NCI-H1417 treated with DMSO at 0.1 percent for 48 hours (cell line): ENCODE measurements at places on chromosomes 5 and 9.

DNA sequence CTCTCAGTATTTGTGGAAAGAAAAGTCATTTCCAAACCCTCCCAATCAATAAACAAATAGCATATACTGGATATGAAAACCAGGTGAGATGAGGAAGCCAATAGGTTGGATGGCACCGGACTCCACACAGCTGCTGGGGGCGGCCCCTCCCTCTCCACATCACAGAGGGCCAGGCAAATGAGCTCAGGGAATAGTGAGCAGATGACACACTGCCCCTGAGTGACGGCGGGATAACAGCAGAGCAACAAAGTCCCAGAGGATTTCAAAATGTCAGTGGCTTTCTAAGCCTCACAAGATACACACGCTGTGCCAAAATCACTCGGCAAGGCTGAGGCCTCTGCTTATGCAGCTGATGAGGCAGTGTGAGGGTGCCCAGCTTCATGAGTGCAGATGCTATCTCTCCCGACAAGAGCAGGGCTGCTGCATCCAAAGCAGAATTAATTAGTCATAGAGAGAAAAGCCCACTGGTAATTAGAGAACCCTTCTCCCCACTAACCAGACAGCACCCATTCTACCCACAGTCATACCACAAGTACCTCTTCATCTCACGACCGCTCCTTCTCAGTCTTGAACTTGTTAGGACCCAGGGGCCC lies 235.0 kb upstream of the NFIL3 start:
- no peak for DNase-seq

DNA sequence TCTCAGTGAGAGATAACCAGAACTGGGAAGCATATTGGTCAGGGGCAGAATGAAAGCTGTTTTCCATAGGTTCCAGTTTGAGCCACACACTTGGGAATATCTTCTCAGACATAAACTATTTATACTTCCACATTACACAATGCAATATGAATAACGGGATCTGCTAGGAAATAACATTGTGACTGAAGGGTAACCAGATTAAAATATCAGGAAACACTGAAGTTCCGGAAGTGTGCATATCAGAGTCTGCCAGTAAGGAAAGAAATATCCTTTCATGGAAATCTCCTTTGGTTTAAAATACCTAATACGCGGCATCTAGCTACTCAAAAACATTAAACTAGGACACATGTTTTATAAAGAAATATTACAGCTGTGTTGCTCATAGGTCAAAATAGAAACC lies 56.3 kb downstream of the ST8SIA4 start:
- DNase-seq: no peak

DNA sequence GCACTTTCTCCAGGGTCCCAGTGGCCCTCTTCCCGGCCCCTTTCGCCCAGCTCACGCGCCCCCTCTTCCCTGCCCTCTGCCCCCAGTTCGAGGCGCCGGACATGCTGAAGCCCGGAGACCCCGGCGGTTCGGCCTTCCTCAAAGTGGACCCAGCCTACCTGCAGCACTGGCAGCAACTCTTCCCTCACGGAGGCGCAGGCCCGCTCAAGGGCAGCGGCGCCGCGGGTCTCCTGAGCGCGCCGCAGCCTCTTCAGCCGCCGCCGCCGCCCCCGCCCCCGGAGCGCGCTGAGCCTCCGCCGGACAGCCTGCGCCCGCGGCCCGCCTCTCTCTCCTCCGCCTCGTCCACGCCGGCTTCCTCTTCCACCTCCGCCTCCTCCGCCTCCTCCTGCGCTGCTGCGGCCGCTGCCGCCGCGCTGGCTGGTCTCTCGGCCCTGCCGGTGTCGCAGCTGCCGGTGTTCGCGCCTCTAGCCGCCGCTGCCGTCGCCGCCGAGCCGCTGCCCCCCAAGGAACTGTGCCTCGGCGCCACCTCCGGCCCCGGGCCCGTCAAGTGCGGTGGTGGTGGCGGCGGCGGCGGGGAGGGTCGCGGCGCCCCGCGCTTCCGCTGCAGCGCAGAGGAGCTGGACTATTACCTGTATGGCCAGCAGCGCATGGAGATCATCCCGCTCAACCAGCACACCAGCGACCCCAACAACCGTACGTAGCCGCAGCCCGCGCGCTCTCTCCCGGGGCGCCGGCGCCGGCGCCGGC lies 1.0 kb downstream of the PRDM6 start:
- DNase-seq: no peak

- DNase-seq: no peak
These were observed 221.4 kb downstream of the MAPKAP1 start for GRCh38 chr9:125485471-125486151.

DNA sequence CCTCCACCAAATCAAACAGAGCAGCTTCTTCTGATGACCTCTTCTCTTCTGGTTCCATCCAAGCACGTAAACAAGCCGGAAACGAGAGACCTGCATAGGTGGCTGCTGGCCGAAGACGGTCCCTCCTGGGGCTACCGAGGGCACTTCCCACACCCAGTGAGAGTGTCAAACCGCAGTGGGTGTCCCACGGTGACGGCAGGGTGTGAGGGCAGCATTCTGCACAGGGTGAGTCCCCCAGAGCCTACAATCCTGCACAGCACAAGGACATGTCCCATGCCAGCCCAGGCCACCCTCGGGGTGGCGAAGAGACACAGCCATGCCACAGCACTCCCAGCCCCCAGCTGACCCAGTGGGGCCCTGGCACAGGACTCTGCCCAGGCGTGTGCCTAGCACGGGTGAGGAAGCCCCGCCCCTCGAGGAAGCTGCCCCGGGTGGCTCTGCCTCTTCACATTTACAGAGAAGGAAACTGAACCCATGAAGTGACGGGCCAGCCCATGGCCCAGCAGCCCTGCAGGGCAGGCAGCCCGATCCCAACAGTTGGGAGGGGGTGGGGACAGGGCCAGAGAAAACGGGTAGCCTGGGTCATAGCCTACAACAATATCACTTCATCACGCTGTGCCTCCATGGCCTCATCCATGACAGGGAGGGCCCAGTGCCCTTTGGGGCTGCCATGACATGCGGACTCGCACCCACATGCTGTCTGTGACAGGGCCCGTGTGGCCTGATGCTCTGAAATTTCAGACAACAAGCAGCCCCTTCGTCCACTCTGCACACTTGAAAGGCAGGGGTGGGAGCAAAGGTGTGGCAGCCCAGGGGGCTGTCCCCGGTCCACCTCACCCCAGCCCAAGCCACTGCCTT lies 43.2 kb downstream of the SEMA4D start:
- no peak for DNase-seq

DNA sequence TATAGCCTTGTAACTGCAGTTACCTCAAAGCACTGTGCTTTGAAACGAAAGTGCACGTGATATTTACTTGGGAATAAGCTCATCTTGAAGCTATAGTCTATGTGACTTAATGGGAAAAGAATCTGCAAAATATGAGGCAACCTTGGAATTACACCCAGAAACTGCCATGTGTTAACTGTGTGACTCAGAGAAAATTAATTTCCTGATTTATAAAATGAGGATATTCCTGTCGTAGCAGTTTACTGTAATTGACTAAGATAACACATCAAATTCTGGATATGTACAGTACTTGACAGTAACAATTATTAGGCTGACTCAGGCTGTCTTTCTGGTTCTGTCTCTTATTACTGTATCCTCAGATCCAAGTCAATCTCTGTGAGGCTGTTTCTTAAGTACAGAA lies 1079.9 kb upstream of the ACO1 start:
- DNase-seq: no peak

GRCh38 chr9:95989297-95989696 lies 113.8 kb downstream of the ERCC6L2 start:
- no peak for DNase-seq

DNA sequence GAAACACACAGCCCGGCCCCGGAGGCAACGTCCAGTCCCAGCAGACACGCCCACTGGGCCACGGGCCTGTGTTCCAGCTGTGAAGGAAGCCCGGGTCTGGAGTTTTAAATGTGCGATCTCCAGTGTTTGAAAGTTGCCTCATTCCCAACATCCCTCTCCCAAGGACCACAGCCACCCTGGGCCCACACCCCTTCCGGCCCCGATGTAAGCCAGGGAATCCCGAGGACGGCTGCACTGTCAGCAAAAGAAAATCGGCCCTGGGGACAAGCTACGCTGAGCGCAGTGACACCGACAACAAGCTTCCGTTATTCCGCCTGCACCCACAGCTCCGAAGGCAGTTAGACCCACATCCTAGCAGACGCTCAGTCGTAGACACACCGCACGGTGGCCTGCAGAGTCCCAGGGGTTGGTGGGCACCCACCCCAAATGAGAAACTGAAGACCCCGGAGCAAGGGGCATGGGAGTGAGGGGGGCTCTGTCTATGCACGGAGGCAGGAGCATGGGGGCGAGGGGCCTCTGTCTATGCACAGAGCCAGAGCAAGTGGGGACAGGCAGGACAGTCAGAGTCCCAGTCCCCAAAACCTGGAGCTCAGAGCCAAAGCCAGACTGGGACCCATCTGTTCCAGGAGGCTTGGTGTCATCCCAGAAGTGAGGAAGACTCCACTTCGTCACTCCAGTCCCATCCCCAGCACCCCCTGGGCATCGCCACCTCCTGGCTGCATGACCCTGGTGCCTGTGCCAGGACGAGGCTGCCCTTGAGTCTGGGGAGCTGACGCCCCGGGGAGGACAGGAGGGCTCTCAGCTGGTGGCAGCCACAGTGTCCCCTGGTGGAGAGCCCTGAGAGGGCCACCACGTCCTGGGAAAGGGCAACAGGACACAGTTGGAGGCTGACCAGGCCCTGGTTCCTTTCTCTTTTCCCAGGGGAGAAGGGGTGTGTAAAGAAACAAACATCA lies 23.4 kb downstream of the GLT6D1 start:
- DNase-seq: no peak

- no peak for DNase-seq
These were observed 114.3 kb downstream of the STARD4 start for GRCh38 chr5:111398013-111398412.

DNA sequence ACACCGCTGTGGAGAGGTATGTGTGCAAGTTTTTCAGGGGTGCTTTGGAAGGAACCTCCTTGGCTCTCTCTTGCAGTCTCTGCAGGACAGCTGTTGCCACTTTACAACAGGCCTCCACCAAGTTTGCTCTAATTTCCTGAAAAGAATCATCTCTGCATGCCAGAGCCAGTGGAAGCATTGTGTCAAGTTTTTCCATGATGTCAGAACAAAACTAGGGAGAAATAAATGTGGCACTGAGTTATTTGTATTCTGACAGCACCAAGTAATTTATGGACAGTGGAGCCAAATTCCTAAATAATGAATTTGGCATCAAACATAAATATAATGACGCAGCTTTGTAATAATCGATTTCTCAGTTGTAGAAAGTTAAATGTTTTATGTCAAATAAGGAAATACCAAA lies 146.9 kb downstream of the KIAA0825 start:
- DNase-seq: no peak

DNA sequence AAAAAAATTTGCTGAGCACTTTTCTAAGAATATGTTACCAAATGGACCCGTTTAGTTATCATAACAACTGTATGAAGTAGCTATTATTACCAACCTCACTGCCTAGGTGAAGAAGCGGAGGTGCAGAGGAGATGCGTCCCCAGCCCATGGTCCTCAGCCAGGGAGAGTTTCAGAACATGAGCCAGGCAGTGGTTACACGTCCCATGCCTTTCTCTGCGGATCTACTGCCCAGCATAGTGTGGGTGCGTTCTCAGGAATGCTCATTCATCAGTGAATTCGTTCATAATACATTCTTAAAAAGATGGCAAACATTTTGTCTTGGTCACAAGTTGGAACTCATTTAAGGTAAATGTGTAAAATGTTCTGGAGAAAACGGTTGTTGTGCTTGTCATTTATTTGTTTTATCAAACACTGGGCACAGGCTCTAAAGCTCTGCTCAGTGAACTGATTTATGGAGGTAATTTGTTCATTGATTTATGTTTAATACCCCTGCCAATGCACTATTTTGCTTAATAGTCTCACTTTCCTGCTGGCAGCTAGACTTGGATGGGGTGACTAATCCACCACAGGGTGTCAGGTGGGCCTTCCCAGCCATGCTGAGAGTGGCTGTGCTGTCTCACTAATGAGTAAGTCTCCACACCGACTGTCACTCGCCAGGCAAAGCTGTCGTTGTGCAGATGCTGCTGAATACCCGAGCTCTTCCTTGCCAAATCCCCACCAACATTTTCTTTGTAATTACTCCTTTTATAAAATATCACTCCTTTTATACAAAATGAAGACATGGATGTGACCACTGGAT lies 248.8 kb downstream of the TENT4A start:
- no peak for DNase-seq

DNA sequence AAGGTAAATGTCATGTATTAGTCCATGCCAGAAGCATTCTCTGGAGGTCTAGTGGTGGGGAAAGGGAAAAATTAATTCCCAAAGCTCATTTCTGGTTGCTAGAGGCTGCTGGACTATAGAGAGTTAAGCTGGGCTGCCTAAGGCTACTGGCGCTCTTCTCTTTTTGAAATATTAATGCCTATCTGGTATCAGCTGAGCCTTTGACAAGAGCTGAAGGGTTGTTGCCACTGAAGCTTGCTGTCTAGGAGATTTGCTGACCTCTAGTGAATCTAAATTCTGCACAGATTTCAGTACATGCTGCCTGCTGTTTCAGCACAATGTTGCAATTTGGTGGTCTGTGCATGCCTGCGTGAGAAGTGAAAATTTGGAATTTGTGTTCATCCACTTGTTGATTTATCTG lies 29.1 kb upstream of the PLCXD3 start:
- DNase-seq: no peak

GRCh38 chr5:90134892-90135291 lies 274.7 kb downstream of the CETN3 start:
- DNase-seq: no peak

GRCh38 chr9:131628459-131629225 lies 83.3 kb downstream of the PRRT1B start:
- no peak for DNase-seq

DNA sequence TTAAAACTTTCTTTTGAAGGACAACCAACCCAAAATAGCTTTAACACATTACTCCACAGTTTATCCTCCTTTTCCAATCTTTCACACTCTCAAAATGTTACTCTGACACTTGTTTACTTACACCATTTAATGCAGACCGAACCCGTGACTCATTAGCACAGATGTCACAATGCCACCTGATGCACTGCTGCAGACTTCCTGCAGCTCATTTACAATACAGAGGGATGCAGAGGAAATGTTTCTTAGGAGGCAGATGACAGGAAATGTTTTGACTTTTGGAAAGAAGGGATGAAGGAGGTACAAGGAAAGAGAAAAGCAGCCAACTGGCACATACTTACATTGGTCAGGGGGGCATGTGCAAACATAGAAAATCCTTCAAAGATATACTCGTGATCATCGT lies 39.0 kb downstream of the DROSHA start:
- no peak for DNase-seq

DNA sequence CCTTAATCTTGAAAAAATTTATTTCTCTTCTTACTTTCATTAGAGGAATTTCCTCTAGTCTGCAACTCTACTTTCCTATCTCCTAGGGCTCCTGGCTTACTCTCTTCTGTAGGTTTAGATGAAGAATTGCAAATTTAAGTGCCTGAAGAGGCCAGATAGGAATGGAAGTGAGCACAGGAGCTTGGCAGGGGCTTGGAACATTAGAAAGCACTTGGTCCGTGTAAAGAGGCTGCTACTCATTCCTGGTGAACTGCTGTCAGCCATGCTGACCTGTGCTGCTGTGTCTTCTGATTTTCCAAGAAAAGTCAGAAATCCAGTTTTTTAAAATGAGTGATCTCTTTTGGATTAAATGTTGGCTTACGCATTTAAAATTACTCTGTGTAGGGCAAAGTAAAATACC lies 210.9 kb upstream of the CLINT1 start:
- no peak for DNase-seq
